T-cell (primary cell): ENCODE measurements at places on chromosomes 3 and 15. TPM values are rescaled to one million over a fixed set of nuclear protein-coding genes. Genes with fewer than 3 reads are reported as not detected.

- peak within 1 kb of the TSS; percentile 87 for H3K27ac ChIP-seq
- no peaks in the 10 kb centered on the region for H3K27me3 ChIP-seq
- DNase-seq = peak; percentile 65
- H3K4me3 ChIP-seq = peak within 1 kb of the TSS; percentile 63
These were observed at the start of gene SIDT1 for GRCh38 chr3:113531826-113532697. SIDT1 (plus strand) TSS chr3:113532555; CDS start chr3:113533022, 467 bp downstream.

DNA sequence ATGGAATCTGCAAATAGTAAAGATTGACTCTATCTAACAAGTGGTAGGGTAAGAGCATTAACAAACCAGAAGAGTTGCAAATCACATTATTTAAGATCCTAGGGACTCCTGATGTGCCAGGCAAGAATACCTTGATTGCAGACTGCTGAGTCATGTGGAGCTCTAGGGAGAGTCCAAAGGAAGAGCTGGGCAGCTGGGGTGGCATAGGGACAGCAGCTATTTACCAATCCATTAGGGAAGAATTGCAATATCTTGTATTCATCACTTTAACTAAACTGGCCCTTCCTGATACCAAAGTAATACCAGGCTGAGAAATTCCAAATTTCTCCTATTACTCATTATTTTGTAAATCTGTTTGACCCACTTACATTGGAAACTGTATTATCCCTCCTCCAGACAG is 52.2 kb upstream of the ACP3 start:
- H3K4me3 ChIP-seq = no peak overlapping the region
- no peak overlapping the region for H3K27ac ChIP-seq
- H3K4me1 ChIP-seq = no peaks in the 10 kb centered on the region
- no peak for DNase-seq
- H3K36me3 ChIP-seq = no peaks in the 10 kb centered on the region
- no peaks in the 10 kb centered on the region for H3K27me3 ChIP-seq

DNA sequence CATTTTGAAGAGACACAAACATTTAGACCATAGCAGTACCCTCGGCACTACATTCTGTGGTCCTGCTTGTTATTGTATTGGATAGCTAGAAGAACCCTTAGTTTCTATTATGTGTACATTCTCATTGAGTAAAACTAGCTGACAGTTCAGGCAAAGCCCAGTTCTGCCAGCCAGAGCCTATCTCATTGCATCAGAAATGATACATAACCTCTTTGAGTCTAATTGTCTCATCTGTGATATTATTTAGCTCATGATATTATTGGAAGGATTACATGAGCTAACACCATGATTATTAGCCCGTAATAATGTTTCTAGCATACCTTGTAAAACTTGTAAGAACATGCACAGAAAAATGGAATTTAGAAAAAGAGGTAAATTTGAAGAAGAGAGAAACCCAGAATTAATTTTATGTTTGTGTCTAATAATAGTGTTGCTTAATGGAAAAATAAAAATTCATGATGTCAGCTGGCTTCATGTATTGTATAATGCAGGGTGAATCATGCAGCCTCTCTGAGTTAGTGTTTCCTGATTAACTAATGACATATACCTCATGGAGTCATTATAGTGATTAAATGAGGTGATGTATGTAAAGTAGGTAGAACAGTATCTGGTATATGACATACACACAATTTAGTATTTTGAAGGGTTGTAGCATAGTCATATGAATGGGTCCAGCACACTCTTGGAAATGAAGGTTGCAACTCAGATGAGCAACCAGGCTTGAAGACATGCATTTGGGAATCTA is 339.4 kb upstream of the GRM7 start:
- no peak overlapping the region for H3K4me3 ChIP-seq
- H3K27me3 ChIP-seq = no peaks in the 10 kb centered on the region
- H3K27ac ChIP-seq = no peak overlapping the region
- no peaks in the 10 kb centered on the region for H3K36me3 ChIP-seq
- no peaks in the 10 kb centered on the region for H3K4me1 ChIP-seq

GRCh38 chr3:127096256-127097071 is 96.5 kb upstream of the PRR23E start:
- DNase-seq = no peak
- H3K36me3 ChIP-seq = no peaks in the 10 kb centered on the region
- no peaks in the 10 kb centered on the region for H3K4me1 ChIP-seq

GRCh38 chr3:4758249-4758860 is 220.9 kb upstream of the BHLHE40 start:
- peaks cover 4% of the 10 kb centered on the region for H3K36me3 ChIP-seq
- DNase-seq = no peak
- no peaks in the 10 kb centered on the region for H3K4me1 ChIP-seq
- no peaks in the 10 kb centered on the region for H3K27me3 ChIP-seq

DNA sequence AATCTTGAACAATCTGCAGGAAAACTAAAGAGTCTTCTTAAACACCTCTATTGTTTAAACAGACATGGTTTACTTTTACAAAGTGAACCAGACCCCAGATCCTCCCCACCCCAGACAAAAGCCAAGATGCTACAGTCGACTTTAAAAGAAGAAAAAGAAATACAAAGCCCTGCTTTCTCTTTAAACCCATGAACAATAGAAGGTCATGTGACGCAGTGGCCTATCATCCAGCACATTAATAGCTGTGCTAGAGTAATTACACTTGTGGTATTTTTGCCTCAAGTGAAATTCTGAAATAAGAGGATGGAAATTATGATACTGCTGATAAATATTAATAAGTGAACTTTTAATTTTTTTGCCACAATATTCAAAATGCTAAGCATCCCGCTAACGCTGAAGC is 613.4 kb downstream of the FOXP1 start:
- H3K4me1 ChIP-seq = no peaks in the 10 kb centered on the region
- no peak for DNase-seq
- H3K36me3 ChIP-seq = peaks cover 6% of the 10 kb centered on the region
- no peak overlapping the region for H3K27ac ChIP-seq
- H3K27me3 ChIP-seq = no peaks in the 10 kb centered on the region
- no peak overlapping the region for H3K4me3 ChIP-seq

- H3K36me3 ChIP-seq = no peaks in the 10 kb centered on the region
- H3K27me3 ChIP-seq = no peaks in the 10 kb centered on the region
- peak overlapping the region; percentile 64 for H3K27ac ChIP-seq
- no peak for DNase-seq
- no peak overlapping the region for H3K4me3 ChIP-seq
- peaks cover 17% of the 10 kb centered on the region for H3K4me1 ChIP-seq
These were observed 33.7 kb upstream of the VILL start for GRCh38 chr3:37956723-37957538.

- no peaks in the 10 kb centered on the region for H3K4me1 ChIP-seq
- no peak overlapping the region for H3K27ac ChIP-seq
- H3K4me3 ChIP-seq = no peak overlapping the region
- DNase-seq = no peak
- H3K36me3 ChIP-seq = no peaks in the 10 kb centered on the region
These were observed 37.2 kb downstream of the UBE2E2 start for GRCh38 chr3:23240171-23240785.

- H3K27ac ChIP-seq = no peak overlapping the region
- no peak for DNase-seq
- no peaks in the 10 kb centered on the region for H3K4me1 ChIP-seq
- H3K36me3 ChIP-seq = no peaks in the 10 kb centered on the region
These were observed 123.3 kb upstream of the BFSP2 start for GRCh38 chr3:133276594-133276993.

DNA sequence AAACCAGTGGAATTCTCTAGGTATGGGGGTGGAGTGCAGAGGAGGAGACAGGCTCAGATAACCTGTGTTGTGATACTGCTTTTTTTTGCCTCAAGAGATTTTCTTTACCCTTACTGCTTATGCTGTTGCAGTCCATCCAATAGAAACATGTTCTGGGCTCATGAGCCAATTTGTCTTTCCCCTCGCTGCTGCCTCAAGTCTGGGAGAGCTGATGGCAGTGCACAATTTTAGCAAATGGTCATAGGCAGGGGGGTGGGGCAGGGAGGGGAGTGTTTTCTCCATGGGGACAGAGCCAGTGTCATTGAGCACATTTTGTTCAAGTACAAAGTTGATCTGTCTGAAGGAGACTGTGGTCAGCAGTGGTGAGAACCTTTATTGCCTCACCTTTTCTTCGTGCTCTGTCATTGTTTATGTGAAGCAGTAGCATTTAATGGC is 134.9 kb downstream of the MBNL1 start:
- H3K4me3 ChIP-seq = no peak overlapping the region
- peak overlapping the region; percentile 39 for H3K27ac ChIP-seq
- no peak for DNase-seq
- H3K4me1 ChIP-seq = peaks cover 27% of the 10 kb centered on the region

DNA sequence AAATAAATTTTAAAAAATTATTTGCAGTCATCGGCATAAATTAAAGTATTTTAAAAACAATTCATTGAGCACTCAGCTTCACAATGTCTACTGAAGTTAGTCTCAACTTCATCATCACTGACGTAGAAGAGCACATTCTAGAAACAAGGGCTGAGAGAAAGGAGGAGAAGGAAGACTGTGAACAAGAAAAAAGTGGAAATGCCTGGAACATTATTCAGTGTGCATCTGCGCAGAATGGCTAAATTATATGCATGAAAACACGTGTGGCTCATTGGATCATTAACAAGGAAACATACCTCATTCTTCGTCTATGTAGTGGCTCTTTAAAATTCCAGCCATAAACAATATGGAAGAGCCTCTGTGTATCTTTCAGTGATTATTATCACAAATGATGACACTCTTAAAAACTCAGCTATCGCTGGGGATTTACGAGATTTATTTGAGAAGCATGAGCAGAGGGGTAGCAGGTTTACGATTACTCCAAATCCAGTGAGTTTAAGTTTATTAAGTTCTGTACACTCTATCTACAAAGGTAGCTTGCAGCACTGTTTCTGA is 404.2 kb upstream of the CDIN1 start:
- H3K4me3 ChIP-seq = no peak overlapping the region
- no peak overlapping the region for H3K27ac ChIP-seq
- no peak for DNase-seq
- no peaks in the 10 kb centered on the region for H3K36me3 ChIP-seq
- H3K27me3 ChIP-seq = no peaks in the 10 kb centered on the region

DNA sequence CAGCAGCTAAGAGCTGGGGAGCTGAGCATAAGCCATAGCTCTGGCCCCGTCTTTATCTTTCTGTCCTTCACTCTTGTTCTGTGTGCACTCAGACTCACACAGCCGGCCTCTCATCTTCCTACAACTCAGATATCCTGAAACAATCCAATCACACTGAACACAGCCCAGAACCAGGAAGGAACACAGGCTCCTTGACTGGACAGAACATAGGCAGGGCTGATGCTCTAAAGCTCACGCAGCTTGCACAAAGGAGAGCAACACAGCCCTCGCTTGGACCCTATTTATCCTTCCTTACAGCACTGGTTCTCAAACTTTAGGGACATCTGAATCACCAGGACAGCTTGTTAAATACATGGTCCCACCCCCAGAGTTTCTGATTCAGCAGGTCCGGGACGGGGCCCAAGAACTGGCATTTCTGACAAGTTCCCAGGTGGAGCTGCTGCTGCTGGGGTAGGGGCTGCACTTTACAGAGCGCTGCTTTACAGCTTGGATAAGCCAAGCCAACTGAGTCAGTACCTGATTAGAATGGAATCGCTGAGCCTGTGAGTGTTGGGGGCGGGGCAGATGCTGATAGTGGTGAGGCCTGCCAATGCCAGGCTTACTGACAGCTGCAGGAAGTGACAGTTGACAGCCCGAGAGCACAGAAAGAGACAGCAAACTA is 65.1 kb downstream of the MRPL46 start:
- H3K36me3 ChIP-seq = no peaks in the 10 kb centered on the region
- no peak for DNase-seq
- H3K4me3 ChIP-seq = no peak overlapping the region
- peaks cover 3% of the 10 kb centered on the region for H3K27me3 ChIP-seq

DNA sequence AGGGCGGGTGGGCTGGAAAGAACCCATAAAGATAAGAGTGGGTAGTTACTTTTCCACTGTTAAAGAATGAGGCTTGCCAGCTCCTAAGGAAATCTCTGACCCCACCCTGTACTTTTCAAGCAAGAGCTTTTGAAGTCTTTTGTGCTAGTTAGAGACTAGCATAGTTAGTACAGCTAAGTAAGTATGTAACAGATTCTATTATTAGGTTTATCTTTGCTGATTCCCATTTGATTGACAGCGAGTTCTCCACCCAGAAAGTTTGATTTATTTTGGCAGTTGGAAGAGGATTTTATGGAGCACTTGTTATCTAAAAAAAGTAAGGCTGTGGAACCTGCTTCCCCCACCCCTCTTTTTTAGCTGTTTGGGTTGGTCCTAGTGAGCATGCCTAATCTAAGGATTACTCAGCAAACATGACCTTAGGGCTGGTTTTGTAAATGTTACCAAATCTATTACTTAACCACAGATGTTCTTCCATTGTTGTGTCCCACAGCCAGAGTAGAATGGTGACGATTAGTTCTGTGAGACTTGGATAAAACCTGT is 57.6 kb downstream of the FNDC3B start:
- H3K4me1 ChIP-seq = peaks cover 21% of the 10 kb centered on the region
- no peak overlapping the region for H3K4me3 ChIP-seq
- no peaks in the 10 kb centered on the region for H3K27me3 ChIP-seq
- DNase-seq = no peak
- no peaks in the 10 kb centered on the region for H3K36me3 ChIP-seq

DNA sequence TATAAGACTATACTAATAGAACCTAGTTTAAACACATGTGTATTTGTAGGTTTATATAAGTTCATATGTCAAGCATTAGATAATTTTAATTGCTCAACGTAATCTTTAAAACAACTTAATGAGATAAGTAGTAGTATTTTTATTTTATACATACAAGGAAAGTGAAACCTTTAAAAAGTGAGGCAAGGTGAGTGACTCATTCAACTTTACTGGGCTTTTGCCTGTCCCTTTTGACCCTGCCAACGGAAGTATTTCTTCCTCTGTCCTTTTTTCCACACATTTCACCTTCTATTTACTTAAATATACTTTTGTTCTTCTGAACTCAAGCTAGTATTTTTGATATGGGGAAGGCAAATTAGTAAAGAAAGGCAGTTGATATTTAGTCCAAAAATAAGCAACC is 78.5 kb downstream of the KBTBD8 start:
- no peaks in the 10 kb centered on the region for H3K27me3 ChIP-seq
- H3K4me3 ChIP-seq = no peak overlapping the region
- DNase-seq = no peak
- no peaks in the 10 kb centered on the region for H3K36me3 ChIP-seq
- no peaks in the 10 kb centered on the region for H3K4me1 ChIP-seq
- no peak overlapping the region for H3K27ac ChIP-seq

DNA sequence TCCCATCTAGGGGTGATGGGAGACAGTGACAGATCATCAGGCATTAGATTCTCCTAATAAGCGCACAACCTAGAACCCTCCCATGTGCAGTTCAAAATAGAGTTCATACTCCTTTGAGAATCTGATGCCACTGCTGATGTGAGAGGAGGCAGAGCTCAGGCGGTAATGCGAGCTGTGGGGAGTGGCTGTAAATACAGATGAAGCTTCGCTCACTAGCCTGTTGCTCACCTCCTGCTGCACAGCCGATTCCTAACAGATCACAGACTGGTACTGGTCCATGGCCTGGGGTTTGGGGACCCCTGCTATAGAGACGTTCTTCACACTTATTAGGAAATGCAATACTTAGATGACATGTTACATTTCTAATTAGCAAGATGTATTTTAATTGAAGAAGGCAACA is 154.4 kb downstream of the CBLB start:
- no peak for DNase-seq
- no peaks in the 10 kb centered on the region for H3K27me3 ChIP-seq
- no peaks in the 10 kb centered on the region for H3K4me1 ChIP-seq
- no peak overlapping the region for H3K27ac ChIP-seq
- H3K4me3 ChIP-seq = no peak overlapping the region

RTP3 gene
- not detected for total RNA-seq

ATP13A5 gene
- total RNA-seq = not detected

TRIM42 gene
- not detected for total RNA-seq

PLS1 gene
- 0.84 TPM for total RNA-seq

CALML4 gene
- total RNA-seq = 3.5 TPM

NRG4 gene
- 0.20 TPM for total RNA-seq

ERC2 gene
- not detected for total RNA-seq

GNB5 gene
- 54.7 TPM for total RNA-seq
